IMR-90 (cell line): ENCODE measurements at places on chromosomes 16 and 17. TPM values are rescaled to one million over a fixed set of nuclear protein-coding genes. Genes with fewer than 3 reads are reported as not detected.
A peak's percentile ranks its signal among the peaks of the same experiment; 100 is the strongest.

- no peak for DNase-seq
Measured at GRCh38 chr16:57949013-57949412, 21.9 kb downstream of the CNGB1 start.

GRCh38 chr17:80219763-80220053 lies 425 bp downstream of the SGSH start:
- no peak for DNase-seq

DNA sequence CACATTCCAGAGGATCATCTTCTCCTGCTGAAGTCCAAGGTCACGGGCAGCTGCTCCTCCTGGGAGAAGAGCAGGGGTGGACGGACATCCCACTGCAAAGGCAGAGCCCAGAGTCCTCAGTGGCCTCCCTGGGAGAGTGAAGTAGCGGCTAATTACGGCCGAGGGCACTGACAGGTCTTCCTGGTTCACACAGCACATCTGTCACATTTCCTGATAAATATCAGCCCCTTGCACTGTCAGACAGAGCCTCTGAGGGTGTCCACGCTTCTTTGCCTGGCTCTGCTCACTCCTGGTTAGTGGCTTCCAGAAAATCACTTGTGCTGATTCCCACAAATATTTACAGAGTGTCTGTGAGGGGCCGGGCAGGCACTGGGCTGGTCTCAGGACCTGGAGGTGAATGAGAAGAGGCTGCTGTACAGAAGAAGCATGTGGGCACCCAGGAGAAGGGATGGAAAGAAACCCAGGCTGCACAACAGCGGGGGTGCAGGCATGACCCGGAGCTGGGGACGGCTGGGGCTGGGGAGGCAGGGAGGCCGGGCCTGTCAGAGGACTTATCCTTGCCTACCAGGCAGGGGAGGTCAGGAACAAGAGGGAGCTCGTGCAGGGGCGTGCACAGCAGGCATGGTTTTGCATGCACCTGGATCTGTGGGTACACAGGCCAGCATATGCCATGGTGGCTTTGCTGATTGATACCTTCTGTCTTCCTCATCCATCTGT lies 258.2 kb upstream of the TNRC6C start:
- no peak for DNase-seq

Gene CX3CL1
- under 0.01 and 0.18 TPM in 2 replicates for total RNA-seq

GRCh38 chr17:75404731-75405364 lies 630 bp downstream of the GRB2 start:
- peak; percentile 52 for DNase-seq
